SW 1271 (cell line): ENCODE measurements at places on chromosomes 11 and 22.

DNA sequence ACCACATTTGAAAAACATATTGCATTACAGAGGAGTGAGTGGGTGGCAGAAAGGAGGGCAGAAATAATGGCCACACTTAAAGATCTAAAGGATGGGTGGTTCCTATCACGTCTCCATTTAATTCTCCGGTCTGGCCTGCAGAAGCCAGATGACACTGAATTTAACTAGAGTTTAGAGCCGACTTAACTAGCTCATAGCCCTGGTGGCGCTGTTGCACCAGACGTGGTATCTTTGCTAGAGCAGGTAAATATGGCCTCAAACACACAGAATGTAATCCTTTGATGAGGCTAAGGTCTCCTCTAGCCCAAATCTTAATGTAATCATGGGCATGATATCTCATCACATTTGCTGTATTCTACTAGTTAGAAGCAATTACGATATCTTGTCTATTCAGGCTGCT is 51.5 kb upstream of the GAL start:
- DNase-seq = peak; percentile 71

DNA sequence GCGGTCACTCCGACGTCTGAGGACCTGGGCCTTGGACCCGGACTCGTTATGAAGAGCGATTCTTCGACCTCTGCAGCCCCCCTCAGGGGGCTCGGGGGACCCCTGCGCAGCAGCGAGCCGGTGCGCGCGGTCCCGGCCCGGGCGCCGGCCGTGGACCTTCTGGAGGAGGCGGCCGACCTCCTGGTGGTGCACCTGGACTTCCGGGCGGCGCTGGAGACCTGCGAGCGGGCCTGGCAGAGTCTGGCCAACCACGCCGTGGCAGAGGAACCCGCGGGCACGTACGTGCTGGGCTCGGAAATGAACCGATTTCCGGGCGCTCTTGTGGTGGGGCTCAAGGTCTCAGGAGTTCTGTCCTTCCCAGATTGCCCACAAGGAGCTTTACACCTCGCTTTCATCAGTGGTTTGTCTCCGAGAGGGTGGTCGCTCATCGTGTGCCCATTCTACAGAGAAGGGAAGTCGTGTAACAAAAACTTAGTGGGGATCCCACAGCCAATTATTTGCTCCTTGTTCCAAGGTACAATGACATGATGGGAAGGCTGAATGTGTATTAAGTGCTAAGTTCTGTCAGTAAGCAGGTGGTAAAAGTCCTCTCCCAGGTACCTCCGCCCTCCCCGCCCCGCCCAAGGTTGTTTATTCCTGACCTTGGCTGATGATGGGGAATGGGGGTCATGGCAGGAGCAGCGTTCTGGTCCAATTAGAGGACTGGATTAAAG is 695 bp downstream of the PEX26 start:
- no peak for DNase-seq

DNA sequence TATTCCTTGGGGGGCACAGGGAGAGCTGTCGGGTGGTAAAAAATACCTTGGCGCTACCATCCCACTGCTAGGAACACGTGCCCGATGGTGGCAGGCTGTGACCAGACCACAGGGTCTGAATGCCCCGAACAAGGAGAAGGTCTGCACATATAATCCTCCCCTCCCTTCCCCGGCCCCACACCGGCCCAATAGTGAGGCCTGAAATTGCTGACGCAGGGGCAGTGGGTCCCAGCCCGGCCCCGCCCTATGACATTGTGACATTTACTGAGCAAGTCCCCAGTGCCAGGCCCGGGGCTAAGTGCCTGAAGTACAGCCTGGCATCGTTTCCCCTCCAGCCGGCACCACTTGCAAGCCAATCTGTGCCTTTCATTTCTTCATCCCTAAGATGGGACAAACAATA is 19.5 kb downstream of the MN1 start:
- DNase-seq = no peak

- DNase-seq = no peak
These were observed 43.7 kb downstream of the OSBPL5 start for GRCh38 chr11:3121416-3121815.

DNA sequence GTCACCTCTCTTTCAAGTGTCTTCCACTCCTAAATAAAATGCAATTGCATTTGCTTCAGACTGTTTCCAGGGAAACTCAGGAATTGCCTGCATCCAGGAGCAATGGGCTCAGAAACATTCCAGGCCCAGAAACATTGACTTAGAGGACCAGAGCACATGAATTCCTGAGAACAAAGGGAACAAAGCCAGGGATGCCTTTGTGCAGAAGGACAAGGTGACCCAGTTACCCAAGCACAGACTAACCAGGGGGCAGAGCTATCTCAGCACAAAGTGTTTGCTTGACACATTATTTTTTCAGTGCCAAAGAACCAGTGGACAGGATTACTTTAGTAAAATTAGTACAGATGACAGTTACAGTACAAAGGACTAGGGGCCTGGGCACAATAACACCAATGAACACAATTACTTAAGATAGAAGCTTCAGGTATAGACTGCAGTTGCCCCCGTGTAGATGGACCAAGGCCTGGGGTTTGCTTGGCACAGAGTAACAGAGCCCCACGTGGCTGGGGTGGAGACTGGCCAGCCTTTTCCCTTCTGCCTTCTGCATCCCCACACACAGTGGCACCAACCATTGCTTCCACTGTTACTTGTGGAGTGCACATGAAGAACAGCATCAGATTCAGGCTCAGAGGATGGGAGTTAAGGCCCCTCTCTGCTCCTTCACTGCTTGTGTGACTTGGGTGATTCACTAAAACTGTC is 500.8 kb downstream of the INSC start:
- DNase-seq = no peak

DNA sequence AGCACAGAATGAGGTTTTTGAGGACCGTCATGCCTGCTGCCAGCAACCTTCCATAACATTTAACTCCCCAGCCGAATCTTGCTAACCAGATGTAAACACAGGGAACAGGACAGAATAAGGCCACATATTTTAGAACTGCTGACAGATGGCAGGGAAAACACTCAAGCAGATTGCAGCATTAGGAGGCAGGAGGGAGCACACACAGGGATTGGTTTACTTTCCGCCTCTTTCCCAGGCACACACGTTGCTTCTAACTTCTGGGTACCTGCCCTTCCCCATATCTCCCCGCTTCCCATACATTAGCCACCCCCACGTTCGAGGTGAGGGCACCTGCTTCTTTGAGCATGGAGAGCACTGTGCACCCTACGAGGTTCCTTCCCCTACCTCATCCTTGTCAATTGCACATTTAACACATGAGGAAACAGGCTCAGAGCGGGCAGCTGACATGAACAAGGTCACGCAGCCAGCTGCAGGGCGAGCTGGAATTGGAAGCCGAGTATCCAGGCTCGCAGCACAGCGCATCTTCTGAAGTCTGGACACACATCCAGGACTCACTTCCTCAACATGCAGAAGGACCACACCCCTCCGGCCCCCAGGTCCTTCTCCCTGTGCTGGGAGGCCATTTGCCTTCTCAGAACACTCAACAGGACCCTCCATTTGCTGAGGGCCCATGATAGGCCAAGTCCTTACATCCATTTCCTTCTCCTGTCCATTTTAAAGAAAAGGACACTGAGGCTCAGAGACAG is 18.7 kb downstream of the ASPHD2 start:
- no peak for DNase-seq

- no peak for DNase-seq
These were observed 114.4 kb downstream of the PTPRJ start for GRCh38 chr11:48094643-48095339.

DNA sequence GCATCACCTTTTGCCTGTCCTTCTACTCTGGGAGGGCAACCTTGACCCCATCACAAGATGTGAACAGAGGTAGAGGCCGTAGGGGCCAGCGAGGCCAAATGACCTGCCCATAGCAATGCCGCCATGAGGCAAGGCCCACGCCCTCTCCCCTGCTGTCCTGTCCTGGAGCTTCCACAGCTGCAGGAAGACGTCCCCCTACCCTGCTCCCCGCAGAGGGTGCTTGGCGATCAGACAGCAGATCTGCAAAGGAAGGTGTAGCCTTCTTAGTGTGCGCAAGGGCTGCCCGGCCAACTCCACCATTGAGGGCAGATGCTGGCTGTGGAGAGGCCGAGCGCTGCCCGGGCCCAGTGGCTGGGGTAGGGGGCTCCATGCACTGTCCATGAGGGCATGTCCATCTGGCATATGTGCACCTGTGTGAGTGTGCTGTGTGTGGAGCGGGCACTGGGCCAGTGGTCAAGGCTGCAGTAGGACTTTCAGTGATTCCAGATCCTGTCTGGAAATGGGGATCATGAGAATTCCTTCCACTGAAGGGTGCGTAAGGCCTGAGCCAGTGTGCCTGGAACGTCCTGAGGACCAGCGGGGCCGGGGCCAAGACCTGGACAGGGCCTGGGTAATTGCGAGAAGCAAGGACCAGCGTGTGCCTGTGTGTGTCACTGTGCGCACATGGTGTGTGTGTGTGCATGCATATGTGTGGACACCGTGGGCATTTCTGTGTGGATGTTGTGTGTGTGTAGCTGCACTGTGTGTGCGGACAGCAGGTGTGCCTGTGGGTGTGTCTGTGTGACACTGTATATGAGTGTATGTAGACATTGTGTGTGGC is 11.0 kb downstream of the TRPM5 start:
- no peak for DNase-seq

DNA sequence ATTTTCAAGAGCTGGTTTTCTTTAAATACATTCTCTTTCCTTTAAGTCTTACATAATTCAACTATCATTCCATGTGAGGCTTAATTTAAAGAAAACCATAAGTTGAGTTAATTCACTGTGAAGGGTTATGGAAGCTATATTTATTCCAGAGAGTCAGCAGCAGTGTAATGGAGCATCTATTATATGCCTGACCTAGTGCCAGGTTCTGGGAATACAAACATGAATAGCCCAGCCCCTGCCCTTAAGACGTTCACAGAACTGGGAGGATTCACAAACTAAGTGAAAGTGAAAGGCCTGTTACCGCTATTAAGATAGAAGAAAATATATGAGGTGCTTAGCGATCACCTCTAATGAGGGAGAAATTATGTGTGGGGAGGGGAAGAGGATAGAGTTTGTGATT is 408.9 kb upstream of the CCDC90B start:
- no peak for DNase-seq

DNA sequence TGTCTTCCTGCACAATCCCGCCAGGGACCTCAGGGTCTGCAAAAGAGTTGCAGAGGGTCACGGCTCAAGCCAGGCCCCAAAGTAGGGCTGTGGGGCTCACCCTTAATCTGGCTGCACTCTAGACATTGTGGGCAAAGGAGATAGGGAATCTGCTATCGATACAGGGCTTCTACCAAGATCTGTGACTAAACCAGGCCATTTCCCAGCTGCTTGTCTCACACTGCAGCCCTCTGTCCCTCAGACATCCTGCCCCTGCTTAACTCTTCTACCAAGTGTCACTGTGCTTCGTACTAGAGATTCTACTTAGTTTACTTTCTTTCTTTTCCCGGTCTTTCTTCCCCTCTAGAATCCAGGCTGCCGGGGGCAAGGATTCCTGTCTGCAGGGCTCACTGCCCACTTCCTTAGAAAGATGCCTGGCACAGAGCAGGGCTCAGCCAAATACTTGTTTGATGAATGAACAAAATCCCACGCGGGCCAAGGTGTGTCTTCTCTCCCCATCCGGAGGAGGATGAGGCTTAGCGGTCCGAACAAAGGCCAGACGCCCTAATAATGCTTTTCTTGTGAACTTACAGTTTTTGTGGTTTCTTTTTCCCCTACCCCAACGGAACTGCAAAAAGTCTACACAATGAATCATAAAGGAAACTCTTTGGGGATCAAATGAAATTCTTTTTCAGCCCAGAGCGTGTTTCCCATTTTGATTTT is 61.3 kb upstream of the ANO1 start:
- DNase-seq = peak; percentile 54

- no peak for DNase-seq
These were observed 7.8 kb upstream of the PYGM start for GRCh38 chr11:64767344-64768299.

DNA sequence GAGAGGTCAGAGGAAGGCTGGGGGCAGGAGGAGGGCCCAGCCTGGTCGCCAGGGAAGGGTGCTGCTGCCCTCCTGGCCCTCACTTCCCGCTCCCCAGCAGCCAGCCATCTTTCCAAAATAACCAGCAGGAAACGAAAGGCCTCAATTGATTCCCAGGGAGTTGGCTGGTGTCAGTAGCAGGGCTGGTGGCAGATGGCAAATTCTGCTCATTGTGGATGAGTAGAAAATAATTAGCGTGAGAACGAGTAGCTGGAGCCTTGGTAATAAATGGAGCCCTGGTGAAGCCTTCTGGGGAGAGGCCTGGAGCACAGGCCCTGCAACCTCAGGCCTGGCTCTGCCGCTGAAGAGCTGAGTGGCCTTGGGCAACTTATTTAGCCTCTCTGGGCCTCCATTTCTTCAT is 31.3 kb downstream of the DAGLA start:
- DNase-seq = no peak

DNA sequence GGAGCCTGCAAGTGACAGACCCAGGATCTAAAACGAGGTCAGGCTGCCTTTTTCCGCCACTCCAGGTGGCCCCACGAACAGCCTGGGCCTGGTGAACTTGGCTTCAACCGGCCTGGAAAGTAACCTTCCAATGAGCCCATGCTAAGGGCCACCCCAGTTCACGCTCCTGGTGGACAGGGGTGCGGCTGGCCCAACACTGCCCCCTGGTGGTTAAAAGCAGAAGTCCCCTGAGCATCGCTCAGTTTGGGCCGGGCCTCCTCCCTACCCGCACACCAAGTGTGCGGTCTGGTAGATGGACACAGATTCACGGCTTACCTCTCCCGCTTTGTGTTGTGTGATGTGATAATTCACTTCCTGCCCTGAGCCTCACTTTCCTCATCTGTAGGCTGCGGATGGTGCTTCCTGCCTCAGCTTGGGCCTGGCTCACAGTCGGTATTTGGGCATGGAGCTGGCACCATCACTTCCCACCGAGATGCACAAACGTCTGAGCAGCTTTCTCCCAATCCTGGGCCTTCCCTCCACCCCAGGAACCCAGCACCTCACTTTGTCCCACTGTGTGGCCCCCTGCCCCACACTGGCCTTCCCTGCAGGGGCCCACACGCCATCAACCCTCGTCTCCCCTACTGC is 13.7 kb upstream of the SEC14L3 start:
- DNase-seq = peak; percentile 37

GRCh38 chr11:61626580-61627380 is 45.9 kb upstream of the SYT7 start:
- DNase-seq = no peak

DNA sequence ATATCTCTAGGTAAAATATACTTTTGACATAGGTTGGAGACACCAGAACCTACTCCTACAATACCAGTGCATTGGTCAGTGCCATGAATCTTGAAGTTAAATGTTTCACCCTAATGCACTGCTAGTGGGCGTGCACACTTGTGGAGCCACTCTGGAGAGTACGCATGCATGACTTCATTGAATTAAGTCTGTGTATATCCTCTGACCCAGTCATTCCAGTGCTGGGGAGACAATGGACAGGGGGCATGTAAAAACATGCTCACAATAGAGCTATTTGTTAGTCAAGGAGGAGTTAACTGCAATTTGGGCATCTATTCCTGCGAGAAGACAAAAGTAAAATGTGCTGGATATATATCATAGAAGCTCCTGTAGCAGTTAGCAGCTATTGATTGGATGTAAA is 335.4 kb upstream of the NCAM1 start:
- no peak for DNase-seq
